Inflammatory macrophage treated with lipopolysaccharide for 1 hour (primary cell): ENCODE measurements at places on chromosomes 12 and 14.

DNA sequence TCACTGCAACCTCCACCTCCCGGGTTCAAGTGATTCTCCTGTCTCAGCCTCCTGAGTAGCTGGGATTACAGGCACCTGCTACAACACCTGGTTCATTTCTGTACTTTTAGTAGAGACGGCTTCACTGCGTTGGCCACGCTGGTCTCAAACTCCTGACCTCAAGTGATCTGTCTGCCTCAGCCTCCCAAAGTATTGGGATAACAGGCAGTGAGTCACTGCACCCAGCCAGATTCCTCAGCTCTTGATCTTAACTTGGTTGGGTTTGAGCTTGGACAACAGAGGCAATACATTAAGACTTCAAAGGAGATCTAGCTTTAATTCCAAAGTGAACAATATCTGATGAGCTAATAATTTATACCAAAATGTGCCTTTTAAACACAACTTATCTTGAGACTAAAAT, 5.6 kb downstream of the DAZAP2 start:
- no peak for DNase-seq

GRCh38 chr14:69993326-69993725, 114.1 kb downstream of the SMOC1 start:
- DNase-seq: no peak

- DNase-seq: no peak
These were observed 17.0 kb upstream of the KERA start for GRCh38 chr12:91074851-91075250.

GRCh38 chr12:84135586-84136279, 776.9 kb downstream of the SLC6A15 start:
- DNase-seq: no peak

DNA sequence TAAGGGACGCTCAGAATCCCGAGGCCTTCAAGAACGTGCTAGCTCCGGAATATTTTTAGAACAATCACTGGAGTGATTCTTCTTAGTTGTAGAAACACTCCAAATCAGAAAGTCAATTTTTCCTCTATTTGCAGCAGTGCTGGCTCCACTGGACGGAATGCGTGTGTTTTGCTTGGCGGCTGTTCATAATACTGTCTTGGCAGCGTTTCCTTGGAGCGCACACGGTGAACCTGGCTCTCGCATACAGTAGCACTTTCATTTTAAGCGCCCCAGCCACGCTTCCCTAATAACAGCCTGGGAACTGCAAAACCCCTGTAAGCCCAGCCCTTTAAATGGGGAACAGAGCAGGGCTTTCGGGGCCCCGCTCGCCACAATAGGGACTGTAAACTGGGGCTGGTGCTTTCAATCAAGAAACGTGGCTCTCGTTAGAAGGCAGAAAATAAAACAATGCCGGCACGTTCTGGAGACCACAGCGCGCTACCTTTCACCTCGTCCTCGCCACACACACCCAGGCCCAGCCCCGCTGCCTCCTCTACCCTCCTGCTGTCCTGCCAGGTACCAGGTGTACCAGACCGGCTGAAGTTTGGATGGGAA, 79.9 kb downstream of the BCL11B start:
- no peak for DNase-seq

GRCh38 chr14:79949906-79950305, 261.4 kb downstream of the DIO2 start:
- DNase-seq: no peak

GRCh38 chr12:77837876-77838291, 7.2 kb downstream of the NAV3 start:
- no peak for DNase-seq

DNA sequence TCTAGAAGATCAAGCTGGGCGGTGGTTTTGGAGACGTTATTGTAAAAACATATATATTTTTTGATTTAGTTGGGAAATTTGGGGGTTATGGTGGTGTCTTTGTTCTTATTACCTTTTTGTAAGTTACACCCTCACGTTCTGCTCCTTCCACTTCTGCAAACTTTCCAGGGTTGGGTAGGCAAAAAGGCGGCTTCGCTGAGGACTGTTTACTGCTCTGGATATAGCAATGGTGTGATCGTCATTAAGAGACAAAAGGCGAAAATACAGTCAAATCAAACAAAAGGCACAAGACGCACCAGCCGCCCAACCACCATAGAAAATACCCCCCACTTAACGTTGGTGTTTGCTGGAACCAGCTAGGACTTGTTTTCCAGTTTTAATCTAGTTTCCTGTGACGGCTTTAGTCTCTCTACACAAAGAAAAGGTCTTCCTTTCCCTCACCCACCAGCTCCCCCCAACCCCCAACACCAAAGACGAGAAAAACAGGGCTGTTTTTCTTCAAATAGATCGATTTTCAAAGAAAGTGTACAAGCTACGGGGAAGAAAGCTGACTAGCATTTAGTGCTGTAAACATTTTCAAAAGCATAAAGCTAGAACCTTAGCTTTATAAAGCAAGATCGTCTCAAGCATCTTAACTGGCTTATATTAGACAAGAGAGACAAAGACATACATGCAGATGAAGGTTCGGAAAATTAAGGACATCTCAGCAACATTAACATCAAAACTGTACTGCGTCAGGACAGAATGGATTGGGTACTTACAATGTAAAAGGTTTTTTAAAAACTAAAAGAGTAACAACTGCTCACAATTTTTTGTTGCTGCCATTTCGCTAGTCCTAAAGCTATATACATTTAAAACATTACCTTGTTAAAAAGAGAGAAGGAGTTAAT, 2.0 kb upstream of the SETD1B start:
- no peak for DNase-seq

GRCh38 chr12:107607464-107608392, 77.9 kb upstream of the PWP1 start:
- DNase-seq: peak; percentile 81

GRCh38 chr12:96994900-96995299, 87.8 kb downstream of the NEDD1 start:
- no peak for DNase-seq

- no peak for DNase-seq
These were observed 372.8 kb downstream of the TMEM121 start for GRCh38 chr14:105899071-105899641.
